Fibroblast of lung (primary cell): ENCODE measurements at places on chromosomes 4 and X. TPM values are rescaled to one million over a fixed set of nuclear protein-coding genes. Genes with fewer than 3 reads are reported as not detected.

The EPHA5 gene
- under 0.01 and 0.51 TPM in 2 replicates for total RNA-seq

The ITIH6 gene
- not detected in 2 replicates for total RNA-seq

The HS6ST2 gene
- 0.17 and 0.26 TPM in 2 replicates for total RNA-seq

The HERC5 gene
- 3.3 TPM in 2 replicates for total RNA-seq

The DCAF8L2 gene
- total RNA-seq = not detected in 2 replicates

The DGAT2L6 gene
- not detected in 2 replicates for total RNA-seq

The NOX1 gene
- not detected in 2 replicates for total RNA-seq

The FRMD7 gene
- under 0.01 and 0.26 TPM in 2 replicates for total RNA-seq

The LAGE3 gene
- total RNA-seq = 13.4 and 20.5 TPM in 2 replicates

The DCAF12L2 gene
- under 0.01 TPM in 1 of 2 replicates, not detected in the other for total RNA-seq

The MED28 gene
- 11.0 and 20.1 TPM in 2 replicates for total RNA-seq

The ERCC6L gene
- total RNA-seq = 0.66 TPM in 1 of 2 replicates, not detected in the other

The STOX2 gene
- total RNA-seq = 0.66 and 0.77 TPM in 2 replicates

The P2RY8 gene
- not detected in 2 replicates for total RNA-seq

The ADH1A gene
- total RNA-seq = 0.17 TPM in 1 of 2 replicates, not detected in the other

The DAPP1 gene
- total RNA-seq = not detected in 2 replicates

The JAKMIP1 gene
- not detected in 2 replicates for total RNA-seq

The ZNF595 gene
- total RNA-seq = 11.0 and 16.2 TPM in 2 replicates

The CENPVL1 gene
- total RNA-seq = not detected in 2 replicates

The GLUD2 gene
- 1.3 and 1.8 TPM in 2 replicates for total RNA-seq

The PFKFB1 gene
- under 0.01 TPM in 1 of 2 replicates, not detected in the other for total RNA-seq

The COL4A5 gene
- total RNA-seq = 54.7 and 55.7 TPM in 2 replicates

The IRF2 gene
- 30.9 and 31.8 TPM in 2 replicates for total RNA-seq

The TMEM47 gene
- total RNA-seq = 62.4 and 128 TPM in 2 replicates

The SGCB gene
- 24.9 and 45.9 TPM in 2 replicates for total RNA-seq

The SPATA18 gene
- 17.7 and 20.5 TPM in 2 replicates for total RNA-seq

The TEX13C gene
- total RNA-seq = not detected in 2 replicates

The CDKL2 gene
- total RNA-seq = 1.8 and 2.3 TPM in 2 replicates

The IRAK1 gene
- total RNA-seq = 61.1 and 65.9 TPM in 2 replicates

The DDX53 gene
- total RNA-seq = not detected in 2 replicates

The AMTN gene
- total RNA-seq = not detected in 2 replicates
